NK-92 treated with Interleukin-12 subunit alpha and Interleukin-12 subunit beta, amount 100 ng/mL, for 24 hours (cell line): ENCODE measurements at places on chromosomes 5 and 9.

GRCh38 chr9:138063785-138064184, 186.2 kb downstream of the CACNA1B start:
- no peak for DNase-seq

GRCh38 chr5:116834796-116835515, 260.3 kb upstream of the SEMA6A start:
- DNase-seq, result no peak

GRCh38 chr9:12511726-12512125, 181.5 kb upstream of the TYRP1 start:
- no peak for DNase-seq

GRCh38 chr5:72040513-72040912, 66.8 kb upstream of the MAP1B start:
- no peak for DNase-seq

GRCh38 chr9:71752928-71753327, 15.4 kb downstream of the CEMIP2 start:
- no peak for DNase-seq

DNA sequence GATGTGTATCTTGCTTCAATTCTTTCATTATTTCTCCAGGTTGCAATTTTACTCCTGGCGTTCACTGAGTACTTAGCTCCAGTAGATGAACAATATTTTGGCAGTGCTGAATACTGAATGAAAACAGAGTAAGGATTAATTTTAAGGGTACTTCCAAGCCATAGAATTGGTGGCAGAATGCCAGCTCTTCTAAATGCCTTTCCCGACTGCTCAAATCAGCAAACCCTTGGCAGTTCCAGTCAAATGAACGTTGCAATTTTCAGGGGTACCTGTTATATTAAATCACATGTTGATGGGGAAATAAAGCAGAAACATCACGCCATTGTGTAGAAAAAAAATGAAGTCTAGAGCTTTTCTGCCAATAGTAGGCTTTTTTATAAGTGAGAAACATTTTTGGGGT, 282.4 kb upstream of the RPS23 start:
- no peak for DNase-seq

DNA sequence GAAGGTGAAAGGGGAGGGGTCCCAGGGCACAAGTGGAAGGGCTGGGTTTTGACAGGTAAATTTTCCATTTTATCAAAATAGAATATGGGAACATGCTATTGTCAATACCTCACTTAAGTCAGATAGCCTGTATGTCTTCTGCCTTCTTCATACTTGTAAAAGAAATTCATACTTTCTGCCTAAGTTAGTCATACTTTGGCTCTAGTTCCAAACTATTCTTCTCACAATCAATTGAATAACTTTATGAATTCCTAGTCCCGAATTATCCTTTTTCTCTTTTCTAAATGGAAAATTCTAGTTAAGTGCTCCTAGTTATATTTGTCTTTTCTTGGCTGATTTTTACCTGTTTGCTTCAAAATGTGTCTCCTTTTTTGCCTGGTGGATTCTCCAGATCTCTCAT, 271.4 kb downstream of the CSNK1G3 start:
- DNase-seq, result no peak
